ENCODE measurements at places on chromosomes 7 and 10.

DNA sequence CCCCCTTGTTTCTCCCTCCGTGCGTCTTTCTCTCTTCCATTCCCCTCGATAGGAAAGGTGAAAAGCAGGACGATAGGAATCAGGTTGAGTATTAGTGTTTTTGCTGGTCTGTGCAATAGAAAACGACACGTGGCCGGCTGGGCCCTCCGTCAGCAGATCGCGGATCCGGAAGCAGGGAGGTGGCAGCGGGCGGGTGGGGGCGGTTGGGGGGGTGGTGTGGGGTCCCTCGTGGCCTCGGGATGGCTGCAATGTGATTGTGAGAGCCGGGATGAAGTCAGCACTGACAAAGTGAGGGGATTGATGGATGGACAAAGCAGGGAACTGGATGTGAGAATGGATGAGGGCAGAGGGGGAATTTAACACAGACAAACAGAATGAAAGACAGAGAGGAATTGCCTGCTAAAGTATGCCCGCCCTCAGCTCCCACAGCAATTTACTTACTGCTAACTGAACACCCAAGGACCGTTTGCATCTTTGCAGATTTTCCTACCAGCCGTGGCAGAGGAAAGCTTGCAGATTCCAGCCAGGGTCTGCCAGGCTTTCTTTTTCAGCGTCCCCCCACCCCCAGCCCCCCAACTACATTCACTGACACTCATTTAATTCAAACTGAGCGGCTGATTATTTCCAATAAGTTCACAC lies 280.9 kb downstream of the LRMDA start:
- DNase-seq = peak; percentile 18

DNA sequence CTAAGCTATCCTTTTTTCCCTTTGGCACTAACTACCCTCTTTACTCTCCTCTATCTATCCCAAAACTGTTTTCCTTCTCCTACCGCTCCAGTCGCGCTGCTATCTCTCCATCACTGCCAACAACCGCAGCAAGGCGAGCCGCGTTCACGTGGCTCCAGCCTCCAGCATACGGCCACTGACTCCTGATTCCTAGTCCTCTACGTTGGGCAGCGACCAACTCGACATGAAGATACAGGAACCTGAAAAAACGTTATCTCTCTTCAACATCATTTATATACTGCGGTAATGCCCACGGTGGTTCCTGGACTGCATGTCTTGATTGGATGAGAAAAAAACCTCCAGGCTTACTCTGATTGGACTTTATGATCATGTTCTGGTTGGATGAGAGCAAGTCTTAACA lies 129.5 kb downstream of the ZNF716 start:
- no peak for DNase-seq

DNA sequence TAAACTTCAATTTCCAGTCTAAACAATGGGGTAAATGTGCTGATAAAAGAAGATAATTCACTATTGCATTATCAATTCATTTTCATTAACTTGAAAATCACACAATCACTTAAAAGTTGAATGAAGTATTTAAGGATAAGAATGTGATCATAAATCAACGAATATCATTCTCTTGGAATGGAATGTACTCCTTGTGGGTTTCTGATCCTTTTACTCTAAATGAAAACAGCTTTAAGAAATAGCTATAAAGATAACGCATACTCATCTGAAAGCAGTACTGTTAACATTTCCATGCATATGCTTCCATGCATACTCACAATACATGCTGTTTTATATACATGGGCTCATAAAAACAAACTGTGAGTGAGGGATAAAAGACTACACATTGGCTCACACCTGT lies 108.8 kb downstream of the ATE1 start:
- DNase-seq = no peak

DNA sequence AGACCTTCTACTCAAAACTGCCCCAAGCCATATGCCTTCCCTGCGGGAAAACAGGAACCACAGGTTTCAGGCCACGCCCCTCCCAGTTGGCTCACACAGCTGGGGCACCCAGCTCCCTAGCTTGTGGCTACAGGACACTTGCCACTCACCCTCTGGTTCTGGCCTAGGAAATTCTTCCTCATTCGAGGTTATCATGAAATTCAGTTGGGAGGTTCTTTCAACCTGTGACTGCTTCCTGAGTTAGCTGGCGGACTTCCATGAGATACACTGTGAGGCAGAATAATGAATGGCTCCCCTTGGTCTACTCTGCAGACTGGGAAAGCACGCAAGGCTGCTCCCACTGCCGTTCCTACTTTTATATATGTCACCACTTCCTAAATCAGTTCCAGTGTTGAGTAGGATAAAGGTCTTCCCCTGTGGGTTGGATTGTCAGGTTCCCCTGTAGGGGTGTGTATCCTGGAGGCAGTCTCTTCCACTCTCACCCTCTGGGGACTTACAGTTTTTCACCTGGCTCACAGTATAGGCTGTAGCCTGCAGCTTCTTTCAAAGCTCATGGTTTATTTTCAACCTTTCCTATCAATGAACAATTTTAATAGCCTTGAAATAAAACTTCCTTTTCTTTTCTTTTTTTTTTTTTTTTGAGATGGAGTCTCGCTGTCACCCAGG lies 37.0 kb downstream of the GPR22 start:
- peak; percentile 58 for DNase-seq

DNA sequence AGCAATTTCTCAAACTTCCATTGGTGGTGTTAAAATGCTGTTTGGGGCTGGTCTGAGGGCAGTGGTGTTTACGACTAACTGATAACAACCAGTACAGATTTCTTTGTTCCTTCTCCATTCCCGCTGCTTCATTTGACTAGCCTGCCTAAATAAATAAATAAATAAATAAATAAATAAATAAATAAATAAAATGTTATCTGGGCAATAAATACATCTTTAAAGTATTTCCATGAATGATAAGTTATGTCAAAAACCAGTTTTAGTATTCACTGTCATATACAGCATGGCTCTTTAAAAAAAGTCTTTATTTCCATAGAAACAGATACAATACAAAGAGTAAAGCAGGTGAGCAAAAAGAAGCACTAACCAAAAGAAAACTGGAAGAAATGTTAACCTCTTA lies 81.3 kb downstream of the ATE1 start:
- no peak for DNase-seq
